ENCODE measurements at places on chromosomes 2 and 18.

GRCh38 chr2:57373530-57373929 is 673.1 kb upstream of the VRK2 start:
- no peak for DNase-seq

GRCh38 chr2:197604117-197604860 is 71.1 kb downstream of the RFTN2 start:
- no peak for DNase-seq

GRCh38 chr2:216877085-216877484 is 17.2 kb upstream of the TNP1 start:
- DNase-seq: no peak

DNA sequence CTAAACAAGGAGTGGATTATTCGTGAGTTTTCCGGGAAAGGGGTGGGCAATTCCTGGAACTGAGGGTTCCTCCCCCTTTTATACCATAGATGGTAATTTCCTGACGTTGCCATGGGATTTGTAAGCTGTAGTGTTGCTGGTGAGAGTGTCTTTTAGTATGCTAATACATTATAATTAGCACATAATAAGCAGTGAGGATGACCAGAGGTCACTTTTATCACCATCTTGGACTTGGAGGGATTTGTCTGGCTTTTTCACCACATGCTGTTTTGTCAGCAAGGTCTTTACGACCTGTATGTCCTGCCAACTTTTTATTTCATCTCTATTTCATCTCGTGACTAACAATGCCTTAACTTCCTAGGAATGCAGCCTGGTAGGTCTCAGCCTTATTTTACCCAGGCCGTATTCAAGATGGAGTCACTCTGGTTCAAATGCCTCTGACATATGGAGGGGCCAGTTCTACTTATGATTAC is 124.8 kb upstream of the B3GNT2 start:
- DNase-seq: no peak

DNA sequence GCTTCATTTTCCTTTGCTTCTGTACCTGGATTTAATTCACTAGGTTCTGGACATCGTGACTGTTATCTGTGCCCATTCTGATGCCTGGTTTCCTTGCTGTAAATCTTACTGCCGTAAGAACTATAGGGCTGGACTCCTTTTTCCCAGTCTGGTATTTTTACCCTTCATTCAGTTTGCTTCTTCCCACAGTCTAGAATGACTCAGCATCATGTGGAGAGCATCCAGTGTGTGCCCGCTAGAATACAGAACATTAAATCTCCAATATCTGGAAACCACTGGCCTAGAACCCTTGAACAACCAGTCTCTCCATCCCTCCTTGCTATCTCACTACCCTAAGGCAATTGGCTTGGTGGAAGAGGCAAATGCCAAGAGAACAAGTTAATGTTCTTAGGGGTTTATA is 1075.4 kb upstream of the ZEB2 start:
- DNase-seq: no peak

DNA sequence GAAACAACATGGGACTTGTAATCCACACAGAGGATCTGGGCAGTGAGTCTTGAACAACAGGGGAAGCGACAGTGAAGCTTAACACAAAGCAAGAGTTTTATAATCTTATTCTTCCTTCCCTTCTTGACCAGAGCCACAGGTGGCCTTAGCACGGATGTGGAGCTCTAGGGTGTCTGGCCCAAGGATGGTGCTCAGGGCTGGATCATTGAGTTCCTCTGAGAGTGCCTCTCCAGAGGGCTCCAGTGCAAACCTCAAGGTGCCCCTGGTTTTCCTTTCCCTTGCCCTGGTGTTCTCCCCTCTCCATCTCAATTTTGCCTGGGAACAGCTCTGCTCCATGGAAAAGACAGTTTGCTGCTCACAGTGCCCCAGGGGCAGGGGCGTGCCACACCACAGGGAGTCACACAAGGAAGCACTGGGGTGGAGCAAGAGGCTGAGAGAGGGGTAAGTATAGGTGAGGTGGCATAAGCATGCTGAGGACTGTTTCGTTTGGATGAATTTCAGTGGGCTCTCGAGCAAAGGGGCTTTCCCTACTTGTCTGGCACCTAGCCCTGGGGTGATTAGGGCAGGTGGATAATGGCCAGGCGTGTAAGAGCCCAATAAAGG is 88.6 kb upstream of the B3GNT7 start:
- DNase-seq: no peak

GRCh38 chr2:28532399-28532798 is 36.5 kb downstream of the PLB1 start:
- DNase-seq: no peak

DNA sequence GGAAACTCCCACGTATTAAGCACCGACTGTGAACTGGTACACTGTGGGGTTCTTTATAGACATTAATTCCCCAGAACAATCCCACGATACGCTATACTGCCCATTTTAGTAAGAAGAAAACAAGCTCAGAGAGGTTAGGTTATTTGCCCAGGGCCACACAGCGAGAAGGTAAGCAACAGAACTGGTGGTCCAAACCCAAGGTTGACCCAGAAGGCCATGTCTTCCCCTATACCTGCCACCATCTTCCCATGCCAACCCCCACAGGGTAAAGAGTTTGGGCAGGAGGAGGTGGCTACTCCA is 69.9 kb downstream of the MARCO start:
- no peak for DNase-seq

Data from spinal cord (tissue), 10 donors.